Fibroblast of villous mesenchyme (primary cell): ENCODE measurements at places on chromosomes 12 and 14. TPM values are rescaled to one million over a fixed set of nuclear protein-coding genes. Genes with fewer than 3 reads are reported as not detected.

- DNase-seq, result peak; percentile 6
Observed at GRCh38 chr12:70449074-70449752, 83.1 kb downstream of the KCNMB4 start.

DNA sequence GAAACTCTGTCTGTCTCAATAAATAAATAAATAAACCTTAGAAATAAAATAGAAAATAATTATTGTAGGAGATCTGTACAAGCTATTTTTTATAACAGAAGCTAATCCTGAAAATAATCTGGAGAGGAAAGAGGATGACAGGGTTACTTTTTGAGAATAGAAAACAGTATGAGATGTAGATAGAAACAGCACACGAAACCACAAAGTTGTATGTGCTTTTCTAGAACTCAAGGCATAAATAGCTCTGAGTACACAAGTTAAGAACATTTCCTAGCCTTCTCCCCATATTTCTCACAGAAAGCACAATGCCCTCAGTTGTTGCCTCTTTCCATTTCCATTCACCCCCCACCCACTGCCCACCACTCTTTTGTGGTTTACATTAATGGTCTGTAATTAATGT lies 35.7 kb downstream of the SLC38A4 start:
- no peak for DNase-seq

DNA sequence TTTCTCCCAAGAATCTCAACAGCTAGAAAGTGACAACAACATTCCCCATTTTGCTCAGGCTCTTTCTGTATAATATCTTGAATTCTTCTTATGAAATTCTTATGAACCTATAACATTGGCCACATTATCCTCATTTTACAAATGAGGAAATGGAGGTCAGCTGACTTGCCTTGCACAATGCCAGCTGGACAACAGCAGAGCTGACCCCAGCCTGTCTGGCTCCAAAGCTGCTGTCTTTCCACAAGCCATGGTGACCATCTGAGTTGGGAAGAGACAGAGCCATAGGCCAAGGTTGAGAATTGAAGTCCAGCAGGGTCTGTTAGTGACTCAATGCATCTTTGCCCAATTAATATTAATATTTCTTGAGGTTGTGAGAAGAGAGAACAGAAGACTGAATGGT lies 87.3 kb downstream of the KSR2 start:
- DNase-seq, result no peak

Gene LTB4R2
- total RNA-seq, result 3.9 and 6.8 TPM in 2 replicates

Gene FSCB
- total RNA-seq, result under 0.01 TPM in 1 of 2 replicates, not detected in the other
